ENCODE measurements at places on chromosomes 12 and 14.

DNA sequence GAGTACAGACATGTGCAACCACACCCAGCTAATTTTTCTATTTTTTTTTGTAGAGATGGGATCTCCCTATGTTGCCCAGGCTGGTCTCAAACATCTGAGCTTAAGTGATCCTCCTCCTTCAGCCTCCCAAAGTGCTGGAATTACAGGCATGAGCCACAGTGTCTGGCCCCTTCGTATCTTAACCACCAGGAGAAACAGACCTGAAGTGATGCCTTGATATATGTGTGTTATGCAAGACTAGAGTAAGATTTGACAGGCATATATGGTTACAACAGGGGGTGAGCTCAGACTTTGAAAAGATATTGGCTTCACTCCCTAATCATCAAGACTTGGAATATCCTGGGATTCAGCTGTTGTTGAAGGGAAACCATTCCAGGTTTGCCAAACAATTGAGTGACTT is 10.7 kb upstream of the GALNT6 start:
- DNase-seq, result no peak

GRCh38 chr12:47007048-47007447 is 72.4 kb upstream of the PCED1B start:
- DNase-seq, result no peak

DNA sequence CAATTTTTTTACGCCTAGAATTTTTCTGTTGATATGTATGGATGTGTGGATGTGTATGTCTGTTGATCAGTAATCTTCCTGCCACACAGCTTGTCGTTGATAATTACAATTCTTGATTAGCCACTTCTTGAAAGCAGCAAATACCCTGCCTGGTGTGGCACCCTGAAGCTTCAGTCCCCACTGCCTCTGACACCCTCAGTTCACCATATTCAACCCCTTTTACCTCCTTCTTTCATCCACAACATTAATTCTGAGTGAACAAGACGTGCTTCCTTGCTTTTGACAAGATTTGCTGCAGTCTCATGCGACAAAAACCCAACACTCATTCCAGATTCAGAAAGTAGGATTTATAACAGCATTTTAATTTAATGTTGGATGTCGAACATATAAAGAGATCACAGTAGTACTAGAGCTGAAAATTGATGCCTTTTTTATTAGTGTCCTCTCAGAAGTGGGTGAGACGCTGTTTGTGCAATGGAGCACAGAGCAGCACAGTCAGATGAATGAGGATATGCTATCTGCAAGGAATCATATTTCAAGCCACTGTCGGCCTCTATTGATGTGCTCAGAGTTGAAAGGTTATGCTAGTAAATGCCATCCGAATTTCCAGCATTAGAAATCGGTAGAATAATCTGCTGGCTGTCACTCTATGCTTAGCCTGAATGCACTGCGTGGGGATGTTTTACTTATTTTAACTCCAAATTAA is 383.7 kb downstream of the EGLN3 start:
- DNase-seq, result no peak

DNA sequence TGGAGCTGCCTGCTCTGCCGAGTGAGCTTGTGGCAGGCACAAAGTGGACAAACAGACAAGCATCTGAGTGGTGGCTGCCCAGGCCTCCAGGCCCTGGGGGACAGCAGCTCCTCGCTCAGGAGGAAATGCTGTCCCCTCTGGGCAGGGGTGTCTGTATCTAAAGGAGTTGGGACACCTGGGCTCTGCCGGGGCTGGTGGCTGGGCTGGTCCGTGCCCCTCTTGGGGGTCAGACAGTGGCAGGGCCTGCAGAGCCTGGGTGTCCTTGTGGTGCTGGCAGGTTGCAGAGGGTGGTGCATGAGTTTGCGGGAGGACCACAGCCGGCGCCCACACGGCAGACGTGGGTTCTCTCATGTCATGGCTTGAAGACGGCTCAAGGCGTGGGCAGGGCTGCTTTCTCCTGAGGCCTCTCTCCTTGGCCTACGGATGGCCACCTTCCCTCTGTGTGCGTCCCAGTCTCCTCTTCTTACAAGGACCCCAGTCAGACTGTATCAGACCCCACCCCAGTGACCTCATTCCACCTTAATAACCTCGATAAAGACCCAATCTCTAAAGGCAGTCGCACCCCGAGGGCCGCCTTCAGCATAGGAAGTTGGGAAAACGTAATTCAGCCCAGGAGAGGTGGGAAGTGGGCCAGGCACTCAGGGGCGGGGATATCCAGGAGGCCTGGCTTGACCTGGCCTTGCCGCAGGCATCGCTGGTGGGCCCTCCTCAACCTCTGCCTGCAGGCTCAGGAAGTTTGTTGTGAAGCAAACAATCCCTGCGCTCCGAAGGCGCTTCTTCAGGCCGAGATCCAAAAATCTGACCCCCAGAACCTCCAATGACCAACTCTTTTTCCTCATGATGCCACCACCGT is 110.0 kb downstream of the KIF26A start:
- no peak for DNase-seq

- DNase-seq, result no peak
Measured at GRCh38 chr14:70045844-70046535, 142.8 kb downstream of the SLC8A3 start.

DNA sequence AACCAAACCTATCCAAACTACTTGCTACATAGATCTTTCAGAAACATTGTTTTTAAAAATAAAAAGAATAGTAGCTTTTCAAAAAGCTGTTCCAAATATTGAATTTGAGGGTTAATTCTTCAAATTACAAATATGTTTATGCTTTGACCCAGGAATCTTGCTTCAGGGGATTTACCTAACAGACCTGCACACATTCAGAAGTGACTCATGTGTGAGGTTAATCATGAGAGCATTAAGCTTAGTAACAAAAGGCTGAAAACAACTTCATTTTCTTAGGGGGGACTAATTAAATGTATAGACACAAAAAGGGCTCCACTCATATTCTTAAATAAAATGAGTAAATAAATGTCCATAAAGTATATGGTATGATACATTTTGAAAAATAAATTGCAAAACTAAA is 672.4 kb upstream of the FLRT2 start:
- DNase-seq, result no peak
